CD4-positive, alpha-beta T cell treated with Interleukin-17A for 1 hour (primary cell): ENCODE measurements at places on chromosomes 4 and X.

DNA sequence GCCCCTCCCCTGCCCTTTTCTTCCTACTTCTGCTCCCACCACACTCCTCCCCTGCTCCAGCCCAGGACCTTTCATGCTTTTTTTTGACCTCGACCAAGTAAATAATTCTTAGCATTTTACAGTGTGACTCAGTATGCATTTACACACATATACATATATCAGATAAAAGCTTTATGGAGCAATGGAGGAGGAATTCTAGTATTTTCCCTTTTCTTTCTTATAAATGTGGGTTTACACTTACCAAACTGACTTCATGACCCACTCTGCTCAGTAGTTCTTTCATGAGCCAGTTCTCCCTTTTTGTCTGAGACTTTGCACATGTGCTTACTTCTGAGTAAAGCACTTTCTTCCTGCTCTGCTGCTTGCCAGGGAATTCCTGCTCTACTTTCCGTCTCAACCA is 111.8 kb upstream of the H2AZ1 start:
- DNase-seq: no peak

DNA sequence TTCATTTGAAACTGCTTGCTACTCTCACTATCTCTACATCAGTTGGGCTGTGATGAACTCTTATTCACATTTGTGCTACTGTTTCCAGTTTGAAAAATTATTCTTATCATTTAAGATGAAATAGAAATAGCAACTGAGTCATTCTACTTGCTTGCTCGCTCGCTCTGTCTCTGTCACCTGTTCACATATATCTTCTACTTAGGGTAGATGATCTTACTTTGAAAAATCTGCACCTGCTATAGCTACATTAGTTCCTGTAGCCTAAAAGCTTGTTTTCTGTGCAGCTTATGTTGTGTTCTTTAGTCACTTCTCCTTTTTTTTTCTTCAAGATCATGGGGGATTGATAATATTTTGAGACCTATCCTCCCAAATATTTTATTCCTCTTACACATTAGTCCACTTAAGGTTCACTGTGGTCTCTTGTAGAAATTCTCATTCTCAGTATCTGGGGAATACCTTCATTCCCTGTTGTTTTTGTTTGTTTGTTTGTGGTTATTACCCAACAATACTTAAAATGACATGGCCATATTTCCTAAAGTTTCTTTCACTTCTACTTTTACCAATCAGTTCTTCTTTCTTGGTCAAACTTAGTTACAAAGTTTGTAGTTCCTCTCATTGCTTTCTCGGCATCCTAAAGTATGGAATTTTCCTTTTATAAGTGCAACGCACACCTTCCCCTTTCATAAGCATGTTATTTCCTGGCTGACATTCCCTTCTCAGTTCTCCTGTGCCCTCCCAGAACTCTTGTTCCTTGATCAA is 36.5 kb downstream of the CLCN5 start:
- DNase-seq: no peak

- no peak for DNase-seq
Observed at GRCh38 chr4:1031956-1032795, 20.8 kb downstream of the FGFRL1 start.

GRCh38 chr4:22268350-22269025 is 247.4 kb downstream of the ADGRA3 start:
- no peak for DNase-seq
